ENCODE measurements at places on chromosomes 11 and 22.
A peak's percentile ranks its signal among the peaks of the same experiment; 100 is the strongest.

GRCh38 chr22:19871023-19871844, 16.6 kb upstream of the GNB1L start:
- DNase-seq = no peak

GRCh38 chr11:29214833-29215232, 802.0 kb downstream of the KCNA4 start:
- DNase-seq = no peak

GRCh38 chr11:20658135-20658534, 11.3 kb upstream of the NELL1 start:
- no peak for DNase-seq

GRCh38 chr11:68074584-68075352, 35.9 kb downstream of the TCIRG1 start:
- no peak for DNase-seq

GRCh38 chr11:60570970-60571369, 55.8 kb downstream of the MS4A13 start:
- DNase-seq = no peak

- DNase-seq = no peak
These were observed 45.3 kb upstream of the GALNT18 start for GRCh38 chr11:11667056-11667455.

- DNase-seq = no peak
These were observed 190.8 kb downstream of the TTC28 start for GRCh38 chr22:28488825-28489224.

DNA sequence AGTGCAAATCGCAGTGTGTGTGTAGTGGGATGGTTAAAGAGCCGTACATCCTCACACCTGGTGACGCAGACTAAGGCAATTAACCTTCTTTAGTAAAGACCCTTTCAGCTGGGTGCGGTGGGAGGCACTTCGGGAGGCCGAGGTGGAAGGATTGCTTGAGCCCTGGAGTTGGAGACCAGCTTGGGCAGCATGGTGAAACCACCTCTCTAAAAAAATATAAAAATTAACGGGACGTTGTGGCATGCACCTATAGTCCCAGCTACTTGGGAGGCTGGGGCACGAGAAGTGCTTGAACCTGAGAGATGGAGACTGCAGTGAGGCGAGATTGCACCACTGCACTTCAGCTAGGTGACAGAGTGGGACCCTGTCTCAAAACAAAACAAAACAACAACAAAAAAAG, 31.5 kb downstream of the ZBTB16 start:
- DNase-seq = no peak

GRCh38 chr11:75432911-75433321, at the start of gene KLHL35:
KLHL35 (minus strand) TSS chr11:75433203; CDS start chr11:75430629, 2,574 bp downstream.
- no peak for DNase-seq

GRCh38 chr11:75328426-75329277, 22.8 kb downstream of the ARRB1 start:
- peak; percentile 10 for DNase-seq

DNA sequence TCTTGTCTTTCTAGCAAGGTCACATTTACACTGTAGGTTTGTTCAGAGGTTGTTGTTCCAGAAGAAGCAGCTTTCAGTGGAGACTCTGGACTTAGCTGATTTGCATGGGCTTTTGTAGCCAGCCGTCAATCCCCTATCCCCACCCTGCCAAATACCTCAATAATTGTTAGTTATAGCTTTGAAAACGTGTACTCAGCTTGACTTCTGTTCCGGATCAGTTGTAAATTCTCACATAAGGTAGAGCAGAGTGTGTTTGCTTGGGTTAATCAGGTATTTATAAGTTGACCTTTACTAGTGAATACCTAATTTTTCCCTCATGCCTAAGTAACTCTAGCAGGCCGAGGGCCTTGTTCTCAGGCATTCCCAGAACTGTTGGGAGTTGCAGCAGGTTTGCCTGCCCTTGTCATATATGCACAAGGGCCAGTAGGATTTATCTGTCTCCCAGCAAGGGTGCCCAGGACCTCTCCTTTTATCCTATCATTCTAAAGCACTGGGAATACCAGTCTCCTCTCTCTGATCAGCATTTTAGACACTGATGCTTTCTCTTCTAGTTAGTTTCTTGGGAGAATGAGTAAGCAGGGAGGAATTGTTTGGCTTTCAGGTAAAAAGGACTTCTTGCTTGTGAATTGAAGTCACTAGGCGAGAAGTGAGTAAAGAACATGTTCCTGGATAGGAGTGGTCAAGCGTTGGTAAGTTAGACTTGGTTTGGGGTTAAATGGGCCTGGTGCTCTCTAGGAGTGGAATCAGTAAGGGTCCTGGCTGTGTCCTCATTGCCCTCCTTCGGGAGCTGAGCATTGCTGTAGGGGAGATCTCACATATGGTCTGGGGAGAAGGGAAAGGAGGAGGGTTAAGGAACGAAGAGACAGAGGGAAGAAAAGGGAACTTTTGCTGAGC, 22.1 kb downstream of the STIM1 start:
- no peak for DNase-seq

- no peak for DNase-seq
These were observed 6.7 kb downstream of the KCNJ5 start for GRCh38 chr11:128897826-128898225.

DNA sequence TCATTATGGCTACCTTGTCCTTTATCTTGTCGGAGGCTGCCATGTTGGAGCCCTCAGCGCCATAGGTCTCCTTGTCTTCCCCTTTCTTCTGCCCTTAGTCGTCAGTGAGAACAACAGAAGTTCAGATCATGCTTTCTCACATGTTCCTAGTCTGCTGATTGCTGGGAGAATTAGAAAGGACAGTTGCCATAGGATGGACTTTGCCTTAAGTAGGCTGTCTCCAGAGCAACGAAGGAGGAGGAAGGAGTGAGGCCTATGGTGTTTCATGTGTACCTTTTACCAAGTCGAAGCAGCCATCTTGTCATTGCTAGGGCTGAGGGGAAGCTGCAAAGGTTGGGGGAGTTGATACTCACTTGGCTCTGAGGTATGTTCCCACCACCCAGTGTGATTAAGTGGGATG, 62.6 kb downstream of the SYT13 start:
- DNase-seq = no peak

- DNase-seq = no peak
These were observed 41.2 kb downstream of the STIM1 start for GRCh38 chr11:3896644-3897043.

DNA sequence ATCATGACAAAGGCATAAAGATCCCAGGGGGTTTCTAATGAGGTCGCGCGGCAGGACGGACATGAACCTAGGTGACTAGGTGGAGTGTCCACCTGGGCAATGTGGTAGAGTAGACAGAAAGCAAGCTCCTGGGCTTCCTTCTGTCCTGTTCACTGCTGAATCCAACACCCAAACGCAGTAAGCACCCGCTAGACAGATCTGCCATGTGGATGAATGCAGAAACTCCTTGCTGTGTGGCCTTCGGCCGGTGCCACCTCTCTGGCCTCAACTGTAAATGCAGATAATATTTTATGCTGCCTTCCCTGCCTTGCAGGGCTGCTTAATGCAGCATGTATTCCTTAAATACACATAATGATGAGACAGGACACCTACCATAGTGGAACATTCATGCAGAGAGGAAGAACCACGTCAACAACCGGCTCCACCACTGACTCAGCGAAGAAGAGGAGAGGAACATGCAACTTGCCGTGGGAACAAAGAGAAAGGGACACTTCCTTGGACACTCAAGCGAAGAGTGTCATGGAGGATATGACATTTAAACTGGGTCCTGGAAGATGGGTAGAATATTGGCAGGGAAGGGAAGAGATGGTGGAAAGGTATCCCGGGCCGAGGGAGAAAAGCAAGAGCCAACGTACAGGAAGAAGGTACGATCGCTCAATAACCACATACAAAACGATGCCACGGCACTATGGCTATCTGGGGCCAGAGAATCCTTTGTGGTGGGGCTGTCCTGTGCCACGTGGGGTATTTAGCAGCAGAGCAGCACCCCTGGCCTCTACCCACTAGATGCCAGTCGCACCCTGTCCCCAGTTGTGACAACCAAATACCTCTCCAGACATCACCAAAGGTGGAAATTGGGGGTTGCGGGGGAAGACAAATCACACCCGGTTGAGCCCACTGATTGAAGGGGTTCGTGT, 30.8 kb downstream of the MYH9 start:
- no peak for DNase-seq

DNA sequence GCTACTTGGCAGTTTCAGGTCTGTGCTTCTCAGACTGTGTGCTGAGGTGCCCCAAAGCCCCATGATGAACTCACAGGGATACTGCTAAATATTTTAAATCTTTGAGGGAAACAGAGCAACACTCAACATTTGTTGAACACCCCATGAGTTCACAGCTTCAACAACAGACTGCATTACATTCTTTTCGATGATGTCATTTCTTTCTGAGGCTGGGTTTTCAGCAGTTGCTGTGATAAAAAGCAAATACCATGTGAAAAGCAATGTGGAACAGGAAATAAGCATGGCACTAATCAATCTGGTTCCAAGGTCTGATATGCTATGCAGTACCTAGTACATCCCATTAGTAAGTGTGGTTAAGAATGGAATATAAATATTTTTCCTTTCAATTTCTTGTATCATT, 82.7 kb downstream of the RPL27A start:
- no peak for DNase-seq

- DNase-seq = no peak
These were observed 37.9 kb upstream of the OR8B8 start for GRCh38 chr11:124483422-124483821.
